NCI-H146 (cell line): ENCODE measurements at places on chromosomes 4 and X.
A peak's percentile ranks its signal among the peaks of the same experiment; 100 is the strongest.

GRCh38 chr4:83552924-83553323 lies 17.0 kb downstream of the GPAT3 start:
- no peak for DNase-seq

- no peak for DNase-seq
Observed at GRCh38 chr4:39227906-39228305, 45.6 kb downstream of the WDR19 start.

DNA sequence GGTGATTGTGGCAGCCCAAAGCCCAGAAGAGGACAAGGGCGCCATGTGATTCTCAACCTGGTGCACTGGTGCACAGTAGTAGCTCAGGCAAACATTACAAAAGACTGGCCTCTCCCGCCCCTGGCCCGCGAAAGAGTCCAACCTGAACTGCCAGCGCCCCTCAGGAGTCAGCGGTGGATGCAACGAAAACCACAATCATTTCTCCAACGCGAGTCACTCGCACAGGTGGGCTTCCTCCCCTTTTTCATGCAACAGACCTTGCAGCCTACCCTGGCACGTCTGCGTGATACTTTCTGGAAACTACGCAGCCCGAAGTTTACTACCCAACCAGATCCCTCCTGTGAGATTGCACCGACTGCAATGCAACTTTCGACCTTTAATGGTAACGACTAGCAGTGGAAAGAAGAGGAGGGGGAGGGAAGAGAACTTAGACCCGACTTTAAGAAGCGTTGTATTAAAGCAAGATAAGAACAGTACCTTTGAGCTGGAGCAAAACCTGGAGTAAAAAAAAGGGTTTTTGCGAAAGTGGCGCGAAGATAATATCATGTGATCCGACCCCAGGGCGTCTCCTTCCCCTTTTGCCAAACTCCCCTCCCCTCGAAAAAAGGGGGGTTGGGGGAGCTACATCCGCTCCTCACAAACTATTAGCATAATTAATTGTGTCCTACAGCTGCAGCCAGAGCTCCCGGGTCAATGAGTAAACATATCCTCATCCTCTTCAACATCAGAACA lies 63.3 kb upstream of the CCDC160 start:
- DNase-seq, result no peak

GRCh38 chr4:160537681-160538080 lies 1434.8 kb downstream of the RAPGEF2 start:
- DNase-seq, result no peak

- DNase-seq, result peak; percentile 37
Observed at GRCh38 chr4:73021634-73022033, 47.9 kb downstream of the COX18 start.

GRCh38 chr4:109560687-109561461 lies 828 bp downstream of the MCUB start:
- DNase-seq, result peak; percentile 4
